Ascending aorta (tissue), 2 donors: ENCODE measurements at places on chromosomes 1 and 21.

DNA sequence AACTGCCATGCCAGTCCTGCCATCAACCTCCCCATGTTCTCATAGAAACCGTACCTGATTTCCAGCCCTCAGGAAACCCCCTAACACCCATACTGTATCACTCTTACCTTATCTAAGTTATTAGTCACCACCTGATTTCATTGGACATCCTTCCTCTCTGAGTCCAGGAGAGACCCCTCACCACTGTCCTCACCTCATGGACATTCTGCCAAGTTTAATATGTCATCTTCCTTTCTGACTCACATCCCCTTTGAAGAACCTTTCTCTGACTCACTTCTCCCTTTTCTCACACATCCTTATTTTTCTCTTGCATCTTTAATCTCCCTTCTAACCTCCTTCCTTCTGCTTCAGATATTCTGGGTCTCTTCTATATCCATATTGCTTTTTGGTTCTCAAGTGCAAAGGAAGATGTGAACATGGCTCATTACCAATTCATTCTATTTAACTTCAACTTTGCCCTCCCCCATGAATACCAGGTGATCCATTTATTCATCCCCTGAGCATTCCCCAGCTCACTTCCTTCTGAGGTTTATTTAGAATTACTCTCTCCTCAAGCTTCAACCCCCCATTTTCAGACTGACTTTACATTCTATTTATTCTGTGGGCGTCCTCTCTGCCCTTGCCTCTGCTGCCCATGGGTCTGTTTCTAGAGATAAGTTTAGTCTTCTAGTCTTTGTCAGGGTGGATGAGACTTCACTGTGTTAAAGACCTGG, 206.8 kb upstream of the ESRRG start:
- no peak for DNase-seq
- H3K27me3 ChIP-seq = no peaks in the 10 kb centered on the region
- no peaks in the 10 kb centered on the region for H3K4me1 ChIP-seq

- H3K36me3 ChIP-seq = no peaks in the 10 kb centered on the region
- no peaks in the 10 kb centered on the region for H3K27me3 ChIP-seq
Measured at GRCh38 chr1:89548122-89548857, 23.7 kb downstream of the LRRC8B start.

- no peak for DNase-seq
- H3K36me3 ChIP-seq = no peaks in the 10 kb centered on the region
- no peak overlapping the region for H3K4me3 ChIP-seq
- H3K4me1 ChIP-seq = peaks cover 37% of the 10 kb centered on the region
Measured at GRCh38 chr1:230130172-230130944, 63.3 kb downstream of the GALNT2 start.

GRCh38 chr1:56336982-56337381, 242.4 kb downstream of the PLPP3 start:
- H3K4me1 ChIP-seq = no peaks in the 10 kb centered on the region
- no peak overlapping the region for H3K4me3 ChIP-seq
- no peak for DNase-seq
- H3K27ac ChIP-seq = no peak overlapping the region
- H3K27me3 ChIP-seq = no peaks in the 10 kb centered on the region

DNA sequence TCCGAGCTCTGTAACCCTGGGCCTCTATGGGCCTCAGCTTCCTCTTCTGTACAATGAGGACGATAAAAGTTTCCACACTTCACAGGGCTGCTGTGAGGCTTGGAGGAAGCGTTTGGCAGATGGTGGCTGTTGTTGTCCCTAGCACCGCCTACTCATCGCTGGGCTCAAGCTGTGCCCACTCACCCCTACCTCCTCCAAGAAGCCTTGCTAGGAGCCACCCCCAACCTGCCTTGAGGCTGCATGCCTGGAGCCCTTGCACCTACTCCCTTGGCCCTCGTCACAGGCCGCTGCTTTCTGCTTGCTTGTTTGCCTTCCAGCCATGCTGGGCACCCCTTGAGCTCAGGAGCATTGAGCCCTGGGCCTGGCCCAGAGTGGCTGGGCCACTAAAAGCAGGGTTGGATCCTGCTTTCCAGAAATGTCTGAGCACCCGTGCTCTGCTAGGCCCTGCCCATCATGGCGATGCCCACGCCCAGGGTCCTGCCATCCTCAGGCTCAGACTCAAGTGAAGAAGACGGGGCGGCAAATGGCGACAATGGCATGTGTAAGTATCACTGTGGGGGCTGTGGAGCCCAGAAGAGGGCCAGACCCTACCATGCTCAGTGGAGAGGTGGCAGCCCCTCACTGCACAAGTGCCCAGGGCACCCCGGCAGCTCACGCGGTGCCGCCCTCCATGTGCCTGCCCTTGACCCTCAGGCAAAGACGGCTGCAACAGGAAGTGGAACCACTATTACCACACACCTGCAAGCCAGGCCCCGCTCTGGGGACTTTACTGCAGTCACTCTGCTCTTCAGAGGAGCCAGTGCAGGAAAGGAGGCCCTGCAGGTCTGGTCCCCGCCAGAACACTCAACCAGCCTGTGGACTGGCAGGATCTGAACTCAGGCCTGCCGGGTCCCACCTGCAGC, 9.5 kb downstream of the SH3BGRL3 start:
- no peaks in the 10 kb centered on the region for H3K36me3 ChIP-seq
- no peaks in the 10 kb centered on the region for H3K27me3 ChIP-seq
- no peak for DNase-seq

DNA sequence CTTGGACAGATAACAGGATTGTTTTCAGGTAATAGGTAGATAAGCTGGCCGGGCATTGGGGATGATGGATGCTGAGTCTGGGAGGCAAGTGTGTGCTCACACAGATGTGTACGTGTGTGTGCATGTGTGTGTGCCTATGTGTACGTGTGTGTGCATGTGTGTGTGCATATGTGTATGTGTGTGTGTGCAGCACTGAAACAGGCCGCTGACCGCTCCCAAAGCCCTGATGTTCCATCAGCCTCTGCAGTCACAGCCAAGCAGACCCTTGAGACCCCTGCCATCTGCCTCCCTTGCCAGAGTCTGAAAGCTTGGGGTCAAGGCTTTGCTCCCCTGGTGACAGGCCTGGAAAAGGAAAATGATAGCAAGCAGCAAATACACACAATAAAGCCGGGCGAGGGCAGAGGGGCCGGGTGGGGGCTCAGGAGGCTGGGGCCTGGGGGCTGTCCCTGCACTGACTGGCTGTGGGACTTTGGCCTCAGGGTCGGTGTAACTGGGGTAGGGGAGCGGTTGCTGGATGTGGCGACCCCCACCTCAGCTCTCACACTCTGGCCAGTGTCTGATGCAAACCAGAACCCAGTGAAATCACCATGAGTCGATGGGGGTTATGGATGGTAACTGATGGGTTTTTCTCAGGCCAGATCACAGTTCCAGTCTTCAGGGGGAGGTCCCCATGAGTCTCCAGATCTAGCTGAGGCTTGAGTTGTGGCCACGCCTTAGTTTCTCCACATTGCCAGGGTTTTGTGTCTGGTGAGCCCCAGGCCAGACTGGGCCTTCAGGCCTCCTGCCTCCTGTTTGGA, 9.2 kb upstream of the TNFRSF8 start:
- H3K27ac ChIP-seq = no peak overlapping the region
- H3K4me1 ChIP-seq = peaks cover 10% of the 10 kb centered on the region
- no peaks in the 10 kb centered on the region for H3K36me3 ChIP-seq
- H3K27me3 ChIP-seq = no peaks in the 10 kb centered on the region

GRCh38 chr1:174818951-174819350, 180.8 kb upstream of the CACYBP start:
- H3K27ac ChIP-seq = no peak overlapping the region
- no peak for DNase-seq
- no peaks in the 10 kb centered on the region for H3K36me3 ChIP-seq

- no peak for DNase-seq
- H3K36me3 ChIP-seq = peaks cover 31% of the 10 kb centered on the region
- peak overlapping the region; percentile 90 for H3K4me3 ChIP-seq
- no peaks in the 10 kb centered on the region for H3K4me1 ChIP-seq
- no peaks in the 10 kb centered on the region for H3K27me3 ChIP-seq
- H3K27ac ChIP-seq = peak overlapping the region; percentile 94
Measured at GRCh38 chr1:37947364-37947763, 511 bp upstream of the INPP5B start.

DNA sequence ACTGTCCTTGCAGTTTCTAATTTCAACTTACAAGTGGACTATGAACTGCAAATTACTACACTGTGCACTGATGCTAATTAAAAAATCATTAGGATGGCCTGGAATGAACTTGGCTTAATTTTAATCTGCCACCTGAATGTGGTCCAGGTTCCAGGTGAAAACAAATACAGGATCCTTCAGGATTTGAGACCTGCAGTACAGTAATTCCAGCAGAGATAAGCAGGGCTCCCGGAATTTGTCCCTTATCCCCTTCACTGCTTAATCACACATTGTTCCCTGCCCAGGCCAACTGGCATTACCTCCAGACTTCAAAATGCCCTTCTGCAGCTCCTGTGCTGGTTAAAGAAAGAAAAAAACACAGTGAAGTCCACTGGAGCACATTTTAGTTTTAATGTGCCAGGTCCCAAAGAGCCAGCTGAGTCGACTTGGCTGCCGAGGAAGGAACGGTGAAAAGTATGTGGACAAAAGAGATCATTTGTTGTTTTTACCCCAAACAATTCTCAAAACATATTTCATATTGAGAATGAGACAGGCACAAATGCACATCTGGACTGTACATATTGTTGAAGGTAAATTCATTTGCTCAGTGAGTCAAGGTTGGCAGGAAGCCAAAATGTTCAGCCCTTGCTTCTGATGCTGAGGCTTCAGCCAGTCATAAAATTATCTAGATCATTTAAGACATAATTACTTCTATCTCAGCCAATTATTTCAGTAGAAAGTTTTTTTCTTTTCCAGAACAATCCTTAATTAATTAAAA, 28.3 kb downstream of the DEGS1 start:
- H3K36me3 ChIP-seq = no peaks in the 10 kb centered on the region
- no peaks in the 10 kb centered on the region for H3K27me3 ChIP-seq
- H3K27ac ChIP-seq = no peak overlapping the region
- H3K4me1 ChIP-seq = no peaks in the 10 kb centered on the region
- DNase-seq = no peak

- no peaks in the 10 kb centered on the region for H3K36me3 ChIP-seq
- H3K27me3 ChIP-seq = no peaks in the 10 kb centered on the region
- no peak overlapping the region for H3K27ac ChIP-seq
- DNase-seq = no peak
- no peaks in the 10 kb centered on the region for H3K4me1 ChIP-seq
Measured at GRCh38 chr21:15224346-15225086, 159.7 kb upstream of the NRIP1 start.

GRCh38 chr1:101463195-101463594, 226.4 kb downstream of the S1PR1 start:
- DNase-seq = no peak
- H3K4me1 ChIP-seq = no peaks in the 10 kb centered on the region
- no peak overlapping the region for H3K4me3 ChIP-seq
- no peak overlapping the region for H3K27ac ChIP-seq
- no peaks in the 10 kb centered on the region for H3K36me3 ChIP-seq

DNA sequence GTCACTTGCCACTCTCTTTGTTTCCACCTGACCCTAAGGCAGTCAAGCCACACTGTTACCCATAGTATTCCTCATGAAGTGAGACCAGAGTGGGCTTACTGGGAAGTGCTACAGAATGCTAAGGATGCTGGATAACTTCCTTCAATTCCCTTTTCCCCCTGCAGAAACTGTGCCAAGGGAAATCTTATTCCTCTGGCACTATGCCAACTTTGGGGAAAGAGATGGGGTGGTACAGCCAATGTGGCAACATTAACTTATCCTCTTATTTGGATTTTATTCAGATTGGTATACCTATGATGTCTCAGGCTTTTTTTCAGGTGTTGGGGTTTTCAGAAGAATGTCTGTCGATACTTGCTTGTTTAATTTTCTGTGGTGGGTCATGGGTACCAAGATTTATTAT, 599.4 kb upstream of the PBX1 start:
- H3K4me1 ChIP-seq = no peaks in the 10 kb centered on the region
- no peak overlapping the region for H3K27ac ChIP-seq
- H3K27me3 ChIP-seq = no peaks in the 10 kb centered on the region
- H3K4me3 ChIP-seq = no peak overlapping the region
- no peak for DNase-seq
- H3K36me3 ChIP-seq = no peaks in the 10 kb centered on the region

DNA sequence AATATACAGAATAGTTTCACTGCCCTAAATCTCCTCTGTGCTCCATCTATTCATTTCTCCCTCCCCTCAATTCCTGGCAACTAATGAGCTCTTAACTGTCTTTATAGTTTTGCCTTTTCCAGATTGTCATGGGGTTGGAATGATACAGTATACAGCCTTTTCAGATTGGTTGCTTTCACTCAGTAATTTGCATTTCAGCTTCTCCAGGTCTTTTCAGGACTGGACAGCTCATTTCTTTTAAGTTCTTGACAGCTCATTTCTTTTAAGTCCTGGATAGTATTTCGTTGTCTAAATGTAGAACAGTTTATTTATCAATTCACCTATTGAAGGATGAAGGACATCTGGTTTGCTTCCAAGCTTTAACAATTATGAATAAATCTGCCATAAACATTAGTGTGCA, 22.6 kb downstream of the KRTAP21-3 start:
- DNase-seq = no peak
- H3K27ac ChIP-seq = no peak overlapping the region
- H3K36me3 ChIP-seq = no peaks in the 10 kb centered on the region
- no peaks in the 10 kb centered on the region for H3K4me1 ChIP-seq
- H3K4me3 ChIP-seq = no peak overlapping the region

DNA sequence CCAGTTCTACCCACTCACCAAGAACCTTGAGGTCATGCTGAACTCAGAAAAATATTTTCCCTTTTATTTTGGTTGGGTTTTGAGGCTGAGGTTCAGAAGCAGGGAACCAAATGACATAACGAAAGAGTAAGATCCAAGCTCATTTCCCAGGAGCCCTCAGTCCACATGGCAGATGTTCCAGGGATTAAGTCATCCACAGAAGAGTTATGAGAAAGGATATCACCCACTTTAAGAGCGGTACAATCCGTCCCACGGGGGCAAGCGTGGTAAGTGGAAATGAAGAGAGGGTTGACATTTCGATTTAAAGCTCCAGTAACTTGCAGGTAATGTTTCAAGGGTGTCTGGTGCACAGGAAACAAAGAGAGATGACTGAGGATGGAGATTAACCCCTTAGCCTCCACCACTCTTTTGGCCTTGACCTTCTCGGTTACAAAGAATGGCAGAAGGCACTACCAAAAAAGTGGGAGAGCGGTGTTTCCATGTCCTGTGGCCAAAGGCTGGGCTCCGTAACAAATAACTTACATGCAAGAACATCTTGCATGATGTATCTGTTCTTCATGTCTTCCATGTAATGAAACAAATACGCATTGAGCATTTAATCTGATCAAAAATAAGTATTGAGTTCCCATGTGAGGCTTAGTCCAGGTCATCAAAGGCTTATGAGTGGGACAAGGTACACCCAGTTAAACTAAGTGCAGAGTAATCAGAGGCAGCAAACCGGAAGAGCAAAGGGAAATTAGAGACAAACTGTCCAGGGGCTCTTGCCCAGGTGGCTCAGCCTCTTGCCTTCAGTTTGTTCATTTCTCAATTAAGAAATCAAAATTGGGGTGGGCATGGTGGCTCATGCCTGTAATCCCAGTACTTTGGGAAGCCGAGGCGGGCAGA, 241.4 kb downstream of the TOMM20 start:
- DNase-seq = no peak
- no peak overlapping the region for H3K4me3 ChIP-seq
- H3K27me3 ChIP-seq = no peaks in the 10 kb centered on the region
- no peaks in the 10 kb centered on the region for H3K36me3 ChIP-seq
- peak overlapping the region; percentile 69 for H3K27ac ChIP-seq
- H3K4me1 ChIP-seq = peaks cover 18% of the 10 kb centered on the region

- DNase-seq = no peak
- no peaks in the 10 kb centered on the region for H3K27me3 ChIP-seq
- H3K36me3 ChIP-seq = no peaks in the 10 kb centered on the region
- H3K4me3 ChIP-seq = no peak overlapping the region
- no peak overlapping the region for H3K27ac ChIP-seq
- H3K4me1 ChIP-seq = no peaks in the 10 kb centered on the region
Measured at GRCh38 chr1:79376106-79376505, 369.6 kb upstream of the ADGRL4 start.
